Dermis microvascular lymphatic vessel endothelial cell (primary cell): ENCODE measurements at places on chromosomes 11 and 22.

GRCh38 chr11:123742031-123742723, 717 bp upstream of the ZNF202 start:
- no peak for DNase-seq

DNA sequence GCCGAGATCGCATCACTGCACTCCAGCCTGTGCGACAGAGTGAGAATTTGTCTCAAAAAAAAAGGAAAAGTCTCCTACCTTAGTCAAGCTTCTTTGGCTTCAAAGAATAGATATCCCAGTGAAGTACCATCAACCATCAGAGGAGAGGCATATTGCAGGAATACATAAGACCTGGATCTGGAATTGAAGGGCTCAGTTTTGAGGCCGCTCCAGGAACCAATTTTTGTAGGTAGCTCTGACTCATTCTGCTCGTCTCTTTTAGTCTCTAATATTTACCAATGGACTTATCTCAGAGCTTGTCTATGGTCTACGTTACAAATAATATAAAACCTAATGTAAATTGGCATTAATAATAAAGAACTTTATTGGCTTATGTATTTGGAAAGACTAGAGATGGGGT, 8.2 kb upstream of the CCDC15 start:
- DNase-seq: no peak

DNA sequence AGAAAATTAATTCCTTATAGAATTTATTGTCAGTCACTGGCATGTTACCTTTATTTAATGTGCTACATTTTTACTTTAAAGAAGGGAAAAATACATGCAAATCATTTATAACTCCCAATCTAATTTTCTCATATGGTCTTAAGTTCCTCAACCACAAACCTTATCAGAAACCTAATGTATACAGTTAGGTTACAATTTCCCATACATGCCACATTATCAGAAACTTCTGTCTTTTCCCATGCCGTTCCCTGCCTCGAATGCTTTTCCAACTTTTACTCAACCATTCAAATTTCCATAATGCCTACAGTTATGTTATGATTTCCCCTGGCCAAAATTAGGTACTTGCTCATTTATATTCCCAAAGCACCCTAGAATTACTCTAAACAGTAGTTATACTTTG, 13.5 kb downstream of the RSF1 start:
- no peak for DNase-seq

- DNase-seq: no peak
Observed at GRCh38 chr22:35257002-35257320, 332 bp upstream of the HMGXB4 start.

GRCh38 chr11:108345767-108346166, 121.6 kb downstream of the C11orf65 start:
- no peak for DNase-seq

GRCh38 chr11:111978028-111978771, 41.1 kb downstream of the DIXDC1 start:
- no peak for DNase-seq

GRCh38 chr11:119222308-119222707, 16.2 kb downstream of the CBL start:
- DNase-seq: peak; percentile 54

DNA sequence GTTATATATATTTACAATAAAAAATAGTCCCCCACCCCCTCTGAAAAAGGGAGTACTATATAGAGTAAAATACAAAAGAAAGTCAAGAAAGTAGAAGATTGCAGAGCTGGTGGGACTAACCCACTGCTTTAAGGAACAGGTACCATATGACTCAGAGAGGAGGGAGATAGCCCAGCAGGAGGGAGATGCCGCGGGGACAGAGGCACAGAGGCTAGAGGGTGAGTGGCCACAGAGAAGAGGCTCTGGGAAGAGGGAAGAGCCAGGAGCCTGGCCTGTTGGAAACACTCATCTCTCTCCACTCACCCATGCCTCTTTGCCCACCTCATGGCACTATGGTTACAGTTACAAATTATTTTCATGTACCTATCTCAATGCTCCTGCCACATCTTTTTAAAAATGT, 53.6 kb upstream of the LYVE1 start:
- DNase-seq: no peak

- DNase-seq: peak; percentile 55
Observed at GRCh38 chr22:23119494-23120414, 22.0 kb downstream of the RSPH14 start.

- no peak for DNase-seq
Observed at GRCh38 chr11:36054628-36055027, 110.8 kb downstream of the LDLRAD3 start.

- DNase-seq: no peak
Observed at GRCh38 chr11:79437278-79437980, 3.4 kb downstream of the TENM4 start.

DNA sequence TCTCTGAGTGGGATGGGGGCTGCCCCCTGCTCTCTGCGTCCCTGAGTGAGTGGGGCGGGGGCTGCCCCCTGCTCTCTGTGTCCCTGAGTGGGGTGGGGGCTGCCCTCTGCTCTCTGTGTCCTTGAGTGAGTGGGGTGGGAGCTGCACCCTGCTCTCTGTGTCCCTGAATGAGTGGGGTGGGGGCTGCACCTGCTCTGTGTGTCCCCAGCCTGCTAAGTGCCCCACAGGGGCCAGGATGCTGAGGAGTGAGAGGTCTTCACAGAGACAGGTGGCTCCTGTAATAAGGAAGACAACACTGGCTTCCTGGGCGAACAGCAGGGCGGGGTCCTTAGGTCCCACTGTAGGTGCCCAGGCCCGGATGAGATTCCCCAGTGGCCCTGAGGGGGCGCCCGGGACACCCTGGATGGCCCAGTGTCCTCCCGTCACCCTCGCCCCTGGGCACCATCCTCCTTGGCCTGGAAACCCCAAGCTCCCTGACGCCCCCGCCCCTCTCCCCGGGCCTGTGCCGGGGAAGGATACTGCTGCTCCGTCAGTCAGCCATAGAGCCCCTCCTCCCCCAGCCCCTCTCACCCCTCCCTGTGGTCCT, 3.8 kb upstream of the CCDC188 start:
- DNase-seq: no peak

- no peak for DNase-seq
Observed at GRCh38 chr11:106733635-106734034, 284.6 kb downstream of the GUCY1A2 start.

DNA sequence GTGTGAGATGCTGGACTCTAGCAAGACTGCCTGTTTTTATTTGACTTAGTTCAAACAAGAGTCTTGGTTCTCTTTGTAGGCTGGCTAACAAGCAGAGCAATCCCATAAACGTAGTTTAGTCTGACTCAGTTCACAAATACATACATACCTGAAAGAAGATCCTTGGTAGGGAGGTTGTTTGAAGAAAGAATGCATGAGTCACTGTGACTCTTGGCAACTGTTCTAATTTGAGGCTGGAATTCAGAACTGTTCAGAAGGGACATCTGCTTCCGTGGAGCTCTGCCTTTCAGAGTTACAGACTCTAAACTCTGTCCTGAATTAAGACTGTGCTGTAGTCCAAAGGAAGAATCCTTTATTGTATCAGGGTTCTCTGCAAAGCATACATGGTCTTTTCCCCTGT, 32.2 kb downstream of the C2CD3 start:
- peak; percentile 90 for DNase-seq

GRCh38 chr11:57444362-57445121, 15.8 kb upstream of the RTN4RL2 start:
- no peak for DNase-seq
